ENCODE measurements at places on chromosomes 7 and 10. TPM values are rescaled to one million over a fixed set of nuclear protein-coding genes. Genes with fewer than 3 reads are reported as not detected.
A peak's percentile ranks its signal among the peaks of the same experiment; 100 is the strongest.

DNA sequence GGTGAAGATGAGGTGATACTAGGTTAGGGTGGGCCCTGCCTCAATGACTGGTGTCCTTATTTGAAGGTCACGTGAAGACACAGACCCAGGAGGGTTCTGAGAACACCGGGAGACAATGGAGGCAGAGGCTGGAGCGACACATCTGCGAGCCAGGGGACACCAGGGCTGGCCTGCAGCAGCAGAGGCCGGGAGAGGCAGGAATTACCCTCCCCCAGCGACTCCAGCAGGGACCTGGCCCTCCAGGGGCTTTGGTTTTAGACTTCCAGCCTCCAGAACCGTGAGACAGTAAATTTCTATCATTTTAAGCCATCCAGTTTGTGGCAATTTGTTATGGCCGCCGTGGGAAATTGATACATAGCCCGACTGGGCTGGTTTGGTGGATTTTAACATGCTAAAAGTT, 152.2 kb downstream of the DNAJB6 start:
- H3K36me3 ChIP-seq: no peaks in the 10 kb centered on the region

- peaks cover 10% of the 10 kb centered on the region for H3K4me1 ChIP-seq
- H3K27ac ChIP-seq: no peak overlapping the region
- no peaks in the 10 kb centered on the region for H3K36me3 ChIP-seq
- no peaks in the 10 kb centered on the region for H3K27me3 ChIP-seq
Measured at GRCh38 chr7:55538538-55538937, 33.8 kb downstream of the VOPP1 start.

DNA sequence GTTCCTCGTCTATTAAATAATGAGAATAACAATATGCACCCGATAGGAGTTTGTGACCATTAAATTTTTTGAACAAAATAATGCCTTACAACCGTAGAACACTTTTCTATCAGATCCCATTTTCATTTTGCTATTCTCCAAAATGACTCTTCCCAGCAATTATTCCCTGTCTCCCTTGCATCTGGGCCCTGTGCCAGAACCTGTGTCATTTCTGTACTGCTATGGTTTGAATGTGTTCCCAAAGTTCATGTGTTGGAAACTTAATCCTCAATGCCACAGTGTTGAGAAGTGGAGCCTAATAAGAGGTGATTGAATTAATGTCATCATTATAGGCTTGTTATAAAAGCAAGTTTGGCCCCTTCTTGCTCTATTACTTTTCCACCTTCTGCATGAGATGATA, 33.2 kb upstream of the SMNDC1 start:
- no peaks in the 10 kb centered on the region for H3K27me3 ChIP-seq
- DNase-seq: no peak
- no peak overlapping the region for H3K4me3 ChIP-seq

- no peak overlapping the region for H3K27ac ChIP-seq
- H3K4me3 ChIP-seq: no peak overlapping the region
- DNase-seq: no peak
- H3K4me1 ChIP-seq: no peaks in the 10 kb centered on the region
- H3K36me3 ChIP-seq: no peaks in the 10 kb centered on the region
- H3K27me3 ChIP-seq: no peaks in the 10 kb centered on the region
Measured at GRCh38 chr10:116879817-116880216, 30.5 kb downstream of the ENO4 start.

GRCh38 chr10:3700531-3701076, 84.4 kb downstream of the KLF6 start:
- DNase-seq: no peak
- H3K4me3 ChIP-seq: no peak overlapping the region
- no peaks in the 10 kb centered on the region for H3K27me3 ChIP-seq
- peaks cover 3% of the 10 kb centered on the region for H3K4me1 ChIP-seq
- no peaks in the 10 kb centered on the region for H3K36me3 ChIP-seq

- H3K4me3 ChIP-seq: no peak overlapping the region
- no peak overlapping the region for H3K27ac ChIP-seq
- DNase-seq: peak; percentile 39
Measured at GRCh38 chr7:65264258-65264657, 109.4 kb upstream of the ZNF92 start.

DNA sequence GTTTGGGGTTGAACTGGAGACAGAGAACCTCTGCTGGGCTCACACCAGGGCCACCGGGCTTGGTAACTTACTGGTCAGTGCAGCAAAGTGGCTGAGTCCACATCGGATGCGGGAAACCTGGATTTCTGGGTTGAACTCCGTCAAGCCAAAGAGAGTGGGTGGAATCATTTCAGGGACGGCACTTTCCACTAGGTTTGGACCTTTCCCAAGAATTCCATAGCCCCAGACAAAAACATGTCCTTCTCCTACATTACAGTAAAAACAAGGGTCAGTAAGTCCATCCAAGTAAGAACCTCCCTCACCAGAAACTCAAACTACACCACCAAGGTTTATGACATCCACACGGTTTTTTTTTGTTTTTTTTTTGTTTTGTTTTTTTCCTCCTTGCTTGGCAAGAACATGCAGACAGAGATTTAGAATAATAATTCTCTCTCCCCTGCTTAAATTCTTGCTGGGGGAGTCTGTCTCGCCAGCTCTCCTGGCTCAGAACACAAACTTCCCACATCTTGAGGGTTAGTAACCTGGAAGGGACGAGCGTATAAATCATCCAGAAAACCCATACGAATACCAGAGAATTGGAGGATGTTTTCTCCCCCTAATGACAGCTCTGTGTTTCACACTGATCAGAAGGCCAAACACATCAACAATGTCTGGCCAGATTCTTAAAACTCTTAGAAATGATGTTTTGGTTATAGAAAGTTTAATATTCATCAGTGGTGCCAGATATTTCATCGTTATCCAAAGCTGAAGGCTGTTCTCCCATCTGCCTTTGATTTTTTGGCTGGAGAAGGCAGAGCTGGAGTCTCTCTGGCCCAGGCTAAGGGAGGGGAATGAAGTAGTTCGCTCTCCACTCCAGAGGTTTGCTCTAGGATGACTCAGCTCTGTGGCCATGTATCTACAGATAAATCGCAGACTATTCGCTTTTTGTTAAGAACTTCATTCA, 17.5 kb downstream of the RCC1L start:
- no peak overlapping the region for H3K4me3 ChIP-seq
- no peaks in the 10 kb centered on the region for H3K4me1 ChIP-seq
- H3K27ac ChIP-seq: no peak overlapping the region

DNA sequence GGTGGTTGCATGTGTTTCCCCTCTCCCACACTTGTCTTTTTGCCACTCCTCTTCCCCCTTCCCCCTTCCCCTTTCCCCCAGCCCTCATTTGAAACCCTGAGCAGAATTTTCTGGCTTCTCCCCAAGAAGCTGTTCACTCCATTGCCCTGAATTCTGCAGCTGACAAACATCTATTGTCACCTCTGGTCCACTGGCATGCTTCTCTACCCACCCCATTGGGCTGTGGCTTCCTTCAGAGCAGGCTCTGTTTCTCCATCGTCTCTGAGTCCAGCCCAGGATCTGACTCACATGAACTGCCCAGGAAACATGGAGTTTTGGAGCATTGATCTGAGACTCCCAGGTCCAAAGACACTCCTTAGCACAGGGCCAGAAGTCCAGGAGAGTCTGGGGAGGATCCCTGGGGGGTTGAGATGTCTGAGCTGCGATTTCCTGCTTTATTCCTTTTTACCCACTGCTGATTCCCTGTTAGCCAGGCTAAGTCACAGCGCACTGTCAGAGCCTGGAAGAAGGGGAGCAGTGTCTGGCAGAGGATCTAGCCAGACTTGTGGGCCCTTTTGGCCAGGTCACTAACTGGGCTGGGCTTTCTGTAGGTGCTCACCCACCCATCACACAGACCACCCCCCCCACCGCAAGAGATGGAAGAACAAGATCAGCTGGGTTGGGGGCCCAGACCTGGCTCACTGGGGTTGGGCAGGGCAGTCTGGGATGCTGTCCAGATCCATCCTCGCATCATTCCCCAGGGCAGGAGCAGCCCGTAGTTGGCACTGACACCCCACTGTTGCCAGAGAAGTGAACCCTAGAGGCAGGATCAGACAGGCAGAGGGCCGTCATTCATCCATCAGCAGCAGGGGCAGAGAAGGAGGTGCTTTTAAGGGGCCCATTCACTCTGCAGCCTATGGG, 3.5 kb downstream of the CHAT start:
- no peaks in the 10 kb centered on the region for H3K36me3 ChIP-seq
- H3K27ac ChIP-seq: no peak overlapping the region
- no peak overlapping the region for H3K4me3 ChIP-seq
- DNase-seq: no peak

GRCh38 chr7:32033006-32033405, 37.2 kb downstream of the PDE1C start:
- H3K36me3 ChIP-seq: no peaks in the 10 kb centered on the region
- no peaks in the 10 kb centered on the region for H3K27me3 ChIP-seq
- no peaks in the 10 kb centered on the region for H3K4me1 ChIP-seq
- no peak for DNase-seq
- no peak overlapping the region for H3K27ac ChIP-seq

- peaks cover 3% of the 10 kb centered on the region for H3K27me3 ChIP-seq
- DNase-seq: no peak
- H3K4me1 ChIP-seq: no peaks in the 10 kb centered on the region
- H3K36me3 ChIP-seq: no peaks in the 10 kb centered on the region
Measured at GRCh38 chr10:49601857-49602256, 8.3 kb upstream of the SLC18A3 start.

DNA sequence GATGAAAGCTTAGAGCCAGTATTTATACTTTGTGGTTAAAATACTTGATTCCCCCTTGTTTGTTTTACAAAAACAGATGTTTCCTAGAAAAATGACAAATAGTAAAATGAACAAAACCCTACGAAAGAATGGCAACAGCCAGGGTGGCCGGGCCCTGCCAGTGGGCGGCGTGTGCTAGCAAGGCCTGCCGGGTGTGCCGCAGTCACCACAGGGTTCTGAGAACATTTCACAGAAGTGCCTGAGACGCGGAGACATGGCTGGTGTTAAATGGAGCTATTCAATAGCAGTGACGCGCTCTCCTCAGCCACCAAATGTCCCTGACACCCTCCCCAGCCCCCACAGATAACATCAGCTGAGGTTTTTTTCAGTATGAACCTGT, 14.5 kb downstream of the GPR146 start:
- no peaks in the 10 kb centered on the region for H3K36me3 ChIP-seq
- peaks cover 9% of the 10 kb centered on the region for H3K4me1 ChIP-seq
- no peaks in the 10 kb centered on the region for H3K27me3 ChIP-seq
- H3K27ac ChIP-seq: no peak overlapping the region

DNA sequence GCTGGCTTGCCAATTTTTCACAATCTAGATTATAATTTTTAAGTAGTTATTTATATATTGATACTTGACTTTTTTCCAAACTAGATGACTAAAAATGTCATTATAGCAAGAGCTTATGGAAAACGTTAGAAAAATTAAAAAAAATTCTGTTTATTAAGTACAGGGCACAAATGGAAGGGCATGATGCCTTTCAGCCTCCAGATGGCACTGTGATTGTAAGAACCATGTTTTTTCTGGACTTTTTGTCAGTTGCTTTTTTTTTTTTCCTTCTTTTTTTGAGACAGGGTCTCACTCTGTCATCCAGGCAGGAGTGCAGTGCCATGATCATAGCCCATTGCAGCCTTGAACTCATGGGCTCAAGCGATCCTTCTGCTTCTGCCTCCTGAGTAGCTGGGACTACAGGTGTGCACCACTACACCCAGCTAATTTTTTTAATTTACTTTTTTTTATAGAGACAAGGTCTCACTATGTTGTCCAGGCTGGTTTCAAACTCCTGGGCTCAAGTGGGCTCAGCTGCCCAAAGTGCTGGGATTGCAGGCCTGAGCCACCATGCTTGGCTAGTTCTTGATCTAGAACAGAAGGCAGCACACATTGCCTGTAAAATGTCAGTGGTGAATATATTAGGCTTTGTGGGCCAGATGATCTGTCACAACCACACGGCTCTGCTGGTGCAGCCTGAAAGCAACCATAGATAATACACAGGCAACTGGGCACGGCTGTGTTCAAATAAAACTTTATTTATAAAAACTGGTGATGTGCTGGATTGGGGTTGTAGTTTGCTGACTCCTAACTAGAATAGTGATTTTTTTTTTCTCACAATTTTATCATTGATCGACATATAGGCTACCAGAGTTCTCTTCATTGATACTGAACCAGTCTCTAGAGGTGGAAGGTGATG, 27.4 kb downstream of the UCMA start:
- DNase-seq: no peak
- no peak overlapping the region for H3K27ac ChIP-seq
- no peaks in the 10 kb centered on the region for H3K27me3 ChIP-seq
- H3K4me1 ChIP-seq: no peaks in the 10 kb centered on the region

- peaks cover 2% of the 10 kb centered on the region for H3K27me3 ChIP-seq
- H3K27ac ChIP-seq: no peak overlapping the region
- no peak overlapping the region for H3K4me3 ChIP-seq
- no peaks in the 10 kb centered on the region for H3K36me3 ChIP-seq
- H3K4me1 ChIP-seq: peaks cover 23% of the 10 kb centered on the region
- DNase-seq: peak; percentile 80
Measured at GRCh38 chr10:78964952-78965633, 103.7 kb upstream of the ZMIZ1 start.

DNA sequence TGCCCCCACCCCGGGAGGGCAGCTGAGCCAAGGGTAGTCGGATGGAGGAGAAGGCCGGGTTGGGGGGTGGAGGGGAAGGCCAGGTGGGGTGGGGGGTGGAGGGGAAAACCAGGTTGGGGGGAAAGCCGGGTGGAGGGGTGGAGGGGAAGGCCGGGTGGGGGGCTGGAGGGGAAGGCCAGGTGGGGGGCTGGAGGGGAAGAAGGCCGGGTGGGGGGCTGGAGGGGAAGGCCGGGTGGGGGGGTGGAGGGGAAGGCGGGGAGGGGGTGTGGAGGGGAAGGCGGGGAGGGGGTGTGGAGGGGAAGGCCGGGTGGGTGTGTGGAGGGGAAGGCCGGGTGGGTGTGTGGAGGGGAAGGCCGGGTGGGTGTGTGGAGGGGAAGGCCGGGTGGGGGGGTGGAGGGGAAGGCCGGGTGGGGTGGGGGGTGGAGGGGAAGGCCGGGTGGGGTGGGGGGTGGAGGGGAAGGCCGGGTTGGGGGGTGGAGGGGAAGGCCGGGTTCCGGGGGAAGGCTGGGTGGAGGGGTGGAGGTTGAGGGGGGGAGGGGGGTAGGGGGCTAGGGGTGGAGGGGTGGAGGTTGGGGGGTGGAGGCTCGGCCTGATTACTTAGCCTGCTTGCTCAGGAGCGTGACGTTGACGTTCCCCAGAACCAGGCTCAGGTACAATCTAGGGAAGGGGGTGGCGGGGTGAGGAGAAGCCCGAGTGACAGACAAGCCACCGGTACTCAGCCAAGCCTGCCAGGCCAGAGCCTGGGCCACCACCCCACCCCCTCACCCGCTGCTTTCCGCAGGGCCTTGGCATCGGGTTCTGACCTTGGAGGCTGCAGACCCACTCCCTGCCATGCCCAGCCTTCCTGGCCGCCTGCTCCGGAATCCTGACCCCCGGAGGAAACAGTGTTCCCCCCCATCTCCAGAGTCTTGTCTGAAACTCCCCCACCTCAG, 5.6 kb downstream of the TMEM120A start:
- H3K36me3 ChIP-seq: peaks cover 17% of the 10 kb centered on the region
- H3K27me3 ChIP-seq: no peaks in the 10 kb centered on the region
- peak; percentile 53 for DNase-seq
- H3K4me1 ChIP-seq: no peaks in the 10 kb centered on the region

The P4HA1 gene
- 25.7 TPM for total RNA-seq

The NRG3 gene
- 4.3 TPM for total RNA-seq

The SNX10 gene
- total RNA-seq: 9.9 TPM

The TRIM4 gene
- total RNA-seq: 6.6 TPM

The HGF gene
- 0.15 TPM for total RNA-seq

The A1CF gene
- total RNA-seq: not detected

The SPDYE5 gene
- total RNA-seq: not detected

The PAPOLB gene
- 0.11 TPM for total RNA-seq

Measured in H1 (cell line).